ENCODE measurements at places on chromosomes 1 and 21. TPM values are rescaled to one million over a fixed set of nuclear protein-coding genes. Genes with fewer than 3 reads are reported as not detected.

GRCh38 chr1:28035420-28035819, 53.0 kb downstream of the EYA3 start:
- DNase-seq, result no peak

DNA sequence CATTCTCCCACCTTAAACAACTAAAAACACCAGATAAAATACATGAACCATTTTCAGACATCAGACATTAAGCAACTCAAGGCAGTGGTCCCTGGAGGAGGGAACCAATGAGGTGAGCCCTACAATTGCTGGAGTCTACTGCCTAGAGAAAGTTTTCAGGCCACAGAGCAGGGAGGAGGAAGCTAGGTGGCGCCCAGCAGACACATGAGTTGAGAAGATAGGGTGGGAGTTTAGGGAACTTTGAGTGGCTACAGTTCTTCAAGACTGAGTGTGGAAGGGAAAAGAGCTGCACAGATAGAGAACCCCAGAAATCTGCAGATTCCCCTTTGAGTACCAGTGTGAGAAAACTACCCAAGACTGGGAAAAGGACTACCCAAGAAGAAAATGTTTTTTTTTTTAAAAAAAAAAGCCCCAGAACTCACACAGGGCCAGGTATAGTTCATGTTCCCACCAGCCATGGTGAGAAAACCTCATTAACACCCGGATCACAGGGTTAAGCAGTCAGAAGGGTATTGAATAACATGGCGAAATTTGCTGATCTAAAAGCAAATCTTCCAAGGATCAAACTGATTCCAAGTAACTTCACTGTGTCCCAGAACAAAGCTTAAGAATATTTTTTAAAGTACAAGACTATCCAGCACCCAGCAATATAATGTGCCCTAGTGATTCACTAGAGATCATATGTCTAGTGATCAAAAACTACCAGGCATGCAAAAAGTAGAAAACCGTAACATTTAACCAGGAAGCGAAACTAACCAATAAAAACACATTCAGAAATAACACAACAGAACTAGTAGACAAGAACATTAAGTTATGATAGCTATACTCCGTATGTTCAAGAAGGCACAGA, 12.0 kb downstream of the ALDH9A1 start:
- DNase-seq, result no peak

Gene BSND
- total RNA-seq, result not detected

Gene LPAR3
- total RNA-seq, result not detected

Gene FCN3
- total RNA-seq, result not detected

- DNase-seq, result no peak
Observed at GRCh38 chr1:110005971-110006370, 21.4 kb downstream of the AHCYL1 start.

DNA sequence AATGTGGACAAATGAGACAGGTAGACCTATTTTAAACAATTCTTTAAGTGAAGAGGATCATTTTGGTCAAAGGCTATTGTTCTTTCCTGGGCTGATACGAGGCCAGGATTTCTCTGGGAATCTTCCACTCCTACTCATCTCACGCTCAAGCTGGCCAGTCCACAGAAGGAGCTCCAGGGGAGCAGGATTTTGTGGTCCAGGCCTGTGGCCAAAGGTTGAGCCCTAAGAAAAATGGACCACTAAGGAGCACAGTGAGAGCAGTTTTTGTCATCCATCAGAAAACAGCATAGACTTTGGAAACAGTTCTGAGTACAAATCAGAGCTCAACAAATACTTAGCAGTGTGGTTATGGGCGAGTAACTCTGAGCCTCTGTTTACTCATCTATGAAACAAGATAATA, 260.2 kb upstream of the RUNX1 start:
- no peak for DNase-seq

Gene NR5A2
- total RNA-seq, result not detected

DNA sequence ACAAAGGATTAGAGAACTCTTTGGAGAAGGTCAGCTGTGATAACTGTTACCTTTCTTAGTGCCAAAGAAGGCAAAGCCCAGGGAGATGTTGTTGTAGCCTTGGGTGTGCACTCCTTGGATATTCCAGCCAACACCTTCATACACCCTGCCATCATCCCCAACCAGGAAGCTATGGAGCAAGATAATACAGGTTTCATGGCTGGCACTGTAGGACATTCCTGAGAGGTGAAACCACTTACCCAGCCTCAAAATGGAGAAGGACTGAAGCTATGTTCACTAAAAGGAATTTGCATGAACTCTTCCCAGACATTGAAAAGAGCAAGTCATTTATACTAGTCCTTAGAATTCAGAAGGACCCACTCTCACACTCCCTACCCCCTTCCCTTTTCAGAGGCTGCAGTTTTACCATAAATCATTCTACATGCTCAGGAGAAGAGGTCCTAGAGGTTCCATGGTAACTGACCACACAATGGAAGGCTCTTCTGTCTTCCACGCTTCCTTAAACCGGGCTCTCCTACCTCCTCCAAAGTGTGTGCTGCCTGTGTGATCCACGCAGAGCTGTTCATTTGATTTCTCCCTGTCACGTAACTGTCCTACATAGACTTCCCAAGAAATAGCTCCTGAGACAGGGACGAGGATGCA, 5.5 kb downstream of the PGLYRP4 start:
- DNase-seq, result no peak

Gene FAM167B
- total RNA-seq, result not detected

All from myocyte (in vitro differentiated cells).